ENCODE measurements at places on chromosomes 5 and 9.

- no peak for DNase-seq
These were observed 326.9 kb downstream of the ARHGEF28 start for GRCh38 chr5:73952872-73953271.

- peak; percentile 3 for DNase-seq
These were observed 273.8 kb downstream of the MSX2 start for GRCh38 chr5:174998131-174998730.

GRCh38 chr5:137890845-137891244 lies 1.6 kb downstream of the PKD2L2 start:
- DNase-seq = no peak

DNA sequence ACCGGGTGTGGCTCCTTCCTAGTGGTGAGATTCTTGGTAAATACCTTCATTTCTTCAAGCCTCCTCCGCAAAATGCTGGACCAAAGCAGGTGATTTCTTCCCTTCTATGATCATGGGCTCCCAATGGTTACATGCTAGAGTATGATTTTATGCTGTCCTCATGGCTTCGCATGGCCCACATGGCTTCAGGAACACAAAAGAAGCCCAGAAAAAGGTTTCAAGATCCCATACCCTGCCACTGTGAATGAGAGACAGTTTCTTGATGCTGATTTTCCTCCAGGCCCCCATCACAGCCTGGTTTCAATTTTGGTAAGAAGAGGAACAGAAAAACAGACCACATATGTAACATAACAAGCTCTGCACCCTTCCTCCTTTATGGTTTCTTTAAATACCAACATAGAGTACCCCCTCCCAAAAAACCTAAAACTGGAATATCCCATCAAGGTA lies 2.4 kb upstream of the RXFP3 start:
- DNase-seq = no peak

- DNase-seq = no peak
These were observed 92.6 kb downstream of the C9orf152 start for GRCh38 chr9:110115341-110115820.

GRCh38 chr5:88727705-88728313 lies 155.2 kb downstream of the MEF2C start:
- DNase-seq = no peak

DNA sequence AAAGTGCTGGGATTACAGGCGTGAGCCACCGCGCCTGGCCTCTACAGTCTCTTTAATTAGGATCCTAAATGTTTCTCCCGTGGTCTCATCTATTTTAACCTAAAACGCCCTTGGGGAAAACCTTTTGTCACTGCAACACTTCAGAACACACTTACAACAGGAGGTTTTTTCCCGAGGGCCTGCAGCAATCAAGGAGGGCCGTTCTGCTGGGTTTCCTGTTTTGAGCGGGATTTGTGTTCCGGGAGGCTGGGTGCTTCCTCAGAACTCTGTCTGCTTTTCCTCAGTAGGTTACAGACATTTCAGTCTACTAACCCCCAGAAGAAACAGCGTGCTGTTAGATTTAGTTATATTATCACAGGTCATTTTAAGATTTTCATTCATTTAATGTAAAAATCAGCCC lies 65.4 kb upstream of the IRX4 start:
- DNase-seq = no peak

DNA sequence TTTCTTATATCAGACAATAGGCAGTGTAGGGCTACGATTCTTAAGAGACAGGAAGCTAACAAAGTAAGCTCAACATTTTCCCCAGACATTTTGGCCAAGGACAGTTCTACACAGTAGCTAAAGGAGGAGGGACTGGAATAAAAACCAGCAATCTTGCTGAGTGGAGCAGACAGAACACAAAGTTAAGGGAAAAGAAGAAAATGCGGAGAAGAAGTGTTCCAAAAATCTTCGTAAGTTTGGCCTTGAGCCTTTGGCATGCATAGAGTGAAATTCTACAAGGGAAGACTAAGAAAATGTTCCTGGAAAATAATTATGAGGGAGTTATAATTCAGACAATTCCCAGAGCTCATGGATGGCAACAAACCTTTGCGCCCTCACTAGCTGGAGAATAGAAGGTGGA lies 748.0 kb upstream of the CTNND2 start:
- DNase-seq = no peak

- no peak for DNase-seq
These were observed 1445.5 kb downstream of the MAT2B start for GRCh38 chr5:164950927-164951326.

GRCh38 chr5:111454776-111455175 lies 57.6 kb downstream of the STARD4 start:
- no peak for DNase-seq

- no peak for DNase-seq
These were observed 790.1 kb downstream of the TLE1 start for GRCh38 chr9:80899208-80899607.

- DNase-seq = peak; percentile 69
These were observed 7.6 kb downstream of the TTC39B start for GRCh38 chr9:15299374-15299939.

- DNase-seq = peak; percentile 59
These were observed 739 bp downstream of the PPP2CA start for GRCh38 chr5:134224888-134225779.

DNA sequence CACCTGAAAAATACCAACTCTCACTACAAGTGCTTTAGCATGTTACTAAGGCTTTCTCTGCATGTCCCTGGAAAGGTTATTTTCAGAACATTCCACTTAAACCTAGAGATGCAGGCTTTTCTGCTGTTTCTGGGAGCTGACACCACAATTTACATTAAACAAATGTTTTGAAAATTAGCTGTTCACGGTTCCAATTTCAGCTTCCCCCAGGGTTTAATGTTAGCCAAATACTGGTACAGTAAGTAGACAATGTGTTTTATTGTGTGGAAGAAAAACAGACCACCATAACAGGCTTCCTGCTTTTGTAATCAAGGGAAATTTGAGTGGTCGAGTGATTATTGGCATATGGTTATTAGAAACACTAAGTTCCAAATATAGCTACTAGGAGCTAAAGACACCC lies 32.0 kb downstream of the MACROH2A1 start:
- no peak for DNase-seq

GRCh38 chr9:95449016-95449415 lies 67.8 kb downstream of the PTCH1 start:
- DNase-seq = no peak

GRCh38 chr9:29730163-29730562 lies 2156.9 kb upstream of the C9orf72 start:
- DNase-seq = no peak

- no peak for DNase-seq
These were observed 17.5 kb downstream of the CDH12 start for GRCh38 chr5:22835686-22836085.

GRCh38 chr5:514101-514485 lies 10.2 kb downstream of the SLC9A3 start:
- no peak for DNase-seq

GRCh38 chr5:644971-645370 lies 32.8 kb downstream of the CEP72 start:
- DNase-seq = no peak

GRCh38 chr5:58504766-58505165 lies 13.5 kb downstream of the GAPT start:
- DNase-seq = no peak

GRCh38 chr9:115520646-115521045 lies 402.7 kb upstream of the TNC start:
- no peak for DNase-seq

Data from CD4-positive, alpha-beta T cell treated with Interferon alpha-2 for 1 hour (primary cell).